ENCODE measurements at places on chromosomes 4 and X.
A peak's percentile ranks its signal among the peaks of the same experiment; 100 is the strongest.

DNA sequence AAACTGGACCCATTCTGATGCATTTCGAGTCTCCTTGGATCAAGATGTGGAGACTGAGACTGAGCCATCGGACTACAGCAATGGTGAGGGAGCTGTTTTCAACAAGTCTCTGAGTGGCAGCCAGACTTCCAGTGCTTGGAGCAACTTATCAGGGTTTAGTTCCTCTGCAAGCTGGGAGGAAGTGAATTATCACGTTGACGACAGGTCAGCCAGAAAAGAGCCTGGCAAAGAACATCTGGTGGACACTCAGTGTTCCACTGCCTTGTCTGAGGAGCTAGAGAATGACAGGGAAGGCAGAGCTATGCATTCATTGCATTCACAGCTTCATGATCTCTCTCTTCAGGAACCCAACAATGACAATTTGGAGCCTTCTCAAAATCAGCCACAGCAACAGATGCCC, 84.8 kb downstream of the NEUROG2 start:
- no peak for DNase-seq

GRCh38 chr4:115972967-115973366, 859.5 kb upstream of the NDST4 start:
- DNase-seq: no peak

DNA sequence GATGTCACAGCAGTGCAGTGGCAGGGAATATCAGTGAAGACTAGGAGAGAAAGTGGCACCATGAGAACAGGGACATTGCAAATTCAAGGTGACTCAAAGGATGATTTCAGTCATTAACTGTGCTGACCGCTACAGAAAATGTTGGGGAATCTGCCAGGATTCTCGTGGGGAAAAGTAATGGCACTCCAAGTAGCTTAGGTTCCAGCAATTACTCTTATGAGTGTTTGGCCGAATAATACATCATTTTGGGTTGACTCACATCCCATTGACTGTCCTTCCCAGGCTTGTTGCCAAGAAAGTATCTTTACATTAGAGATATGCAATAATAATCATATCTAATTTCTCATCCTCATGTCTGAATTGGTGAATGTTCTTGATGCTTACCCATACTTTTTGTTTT, 1411.1 kb upstream of the PCDH7 start:
- DNase-seq: no peak

GRCh38 chr4:183374950-183375555, 52.8 kb upstream of the CLDN24 start:
- no peak for DNase-seq

DNA sequence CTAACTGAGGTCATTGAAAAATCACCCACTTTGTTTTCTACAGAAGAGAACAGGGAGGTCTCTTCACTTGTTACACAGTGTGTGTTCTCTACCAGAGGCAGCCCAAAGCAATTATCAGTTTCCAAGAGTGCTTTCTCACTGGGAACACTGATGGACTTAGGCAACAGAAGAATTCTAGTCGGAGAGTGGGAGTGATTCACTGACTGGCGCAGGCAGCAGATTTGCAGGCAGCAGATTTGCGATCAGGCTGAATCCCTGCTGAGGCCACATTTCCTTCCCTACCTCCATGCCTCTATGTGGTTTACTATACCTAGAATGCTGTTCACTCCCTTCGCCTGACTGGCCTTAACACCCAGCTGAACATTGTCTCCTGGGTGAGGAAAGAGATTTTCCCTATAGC, 6.6 kb downstream of the OCIAD2 start:
- no peak for DNase-seq

DNA sequence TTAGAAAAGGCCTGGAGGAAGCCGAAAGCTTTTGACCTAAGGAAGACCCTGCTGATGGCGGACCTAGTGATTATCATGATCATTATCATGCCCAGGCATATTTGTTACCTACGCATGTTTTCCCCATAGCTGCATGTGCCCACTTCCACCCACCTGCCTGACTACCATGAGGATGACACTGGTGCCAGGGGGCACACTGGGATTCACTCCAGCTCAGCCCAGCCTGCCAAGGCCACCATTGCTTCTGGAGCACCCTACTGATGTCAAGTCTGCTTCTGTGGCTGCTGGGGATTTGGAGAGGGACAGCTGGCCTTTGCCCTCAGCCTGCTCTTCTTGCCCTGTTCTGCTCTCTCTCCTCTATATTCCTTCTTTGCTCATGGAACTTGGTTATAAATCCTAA, 124.7 kb upstream of the NALF2 start:
- no peak for DNase-seq

DNA sequence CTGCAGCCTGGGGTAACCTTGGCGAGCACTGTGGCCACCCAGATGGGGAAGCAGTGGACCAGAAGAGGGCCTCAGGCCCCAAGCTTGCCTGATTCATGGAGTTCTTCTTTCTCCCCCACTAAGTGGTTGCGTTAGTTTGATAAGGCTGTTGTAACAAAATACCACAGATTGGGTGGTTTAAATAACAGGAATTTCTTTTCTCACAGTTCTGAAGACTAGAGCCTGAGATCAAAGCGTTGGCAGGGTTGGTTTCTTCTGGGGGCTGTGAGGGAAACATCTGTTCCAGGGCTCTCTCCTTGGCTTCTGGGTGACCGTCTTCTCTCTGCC, 105.7 kb upstream of the GATB start:
- no peak for DNase-seq

DNA sequence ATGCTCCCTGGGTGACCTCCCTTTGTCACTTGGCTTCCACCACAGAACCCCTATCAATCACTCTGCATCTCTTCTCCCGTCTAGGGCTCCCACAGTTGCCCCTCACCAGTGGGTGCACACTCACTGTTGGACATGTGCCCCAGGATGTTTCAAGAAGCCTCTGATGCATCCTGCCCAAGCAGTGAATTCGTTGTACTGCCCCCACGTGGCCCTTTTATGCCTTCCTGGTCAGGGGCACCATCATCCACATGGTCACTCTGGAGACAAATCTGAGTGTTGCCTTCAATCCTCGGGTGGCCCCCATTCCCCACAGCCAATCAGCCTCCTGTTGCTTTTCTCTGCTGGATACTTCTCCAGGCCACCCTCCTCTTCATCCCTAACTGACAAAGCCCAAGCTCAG, 12.2 kb downstream of the ITIH6 start:
- no peak for DNase-seq

- DNase-seq: no peak
Observed at GRCh38 chr4:159010563-159011260, 92.2 kb upstream of the RAPGEF2 start.

DNA sequence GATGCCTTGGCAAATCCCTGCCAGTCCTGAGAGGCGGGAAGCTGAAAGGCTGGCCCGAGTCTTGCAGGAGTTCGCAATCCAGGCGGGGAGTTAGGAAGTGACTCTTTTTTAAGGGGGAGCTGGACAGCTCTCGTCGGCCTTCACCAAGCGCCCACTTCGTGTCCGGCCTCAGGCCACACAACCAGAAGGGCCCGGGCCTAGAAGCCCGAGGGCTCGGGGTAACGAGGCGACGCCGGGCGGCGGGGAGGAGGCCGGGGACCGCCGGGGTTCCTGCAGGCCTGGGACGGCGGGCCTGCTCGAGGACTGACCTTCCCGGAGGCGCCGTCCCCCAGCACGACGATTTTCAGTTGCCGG, 395 bp downstream of the RAB28 start:
- DNase-seq: peak; percentile 24

GRCh38 chrX:91435395-91435794, 756 bp downstream of the PABPC5 start:
- DNase-seq: no peak

GRCh38 chrX:15718283-15718970, 19.6 kb upstream of the CA5B start:
- no peak for DNase-seq

- DNase-seq: no peak
Observed at GRCh38 chr4:25938787-25939186, 24.8 kb downstream of the SMIM20 start.

DNA sequence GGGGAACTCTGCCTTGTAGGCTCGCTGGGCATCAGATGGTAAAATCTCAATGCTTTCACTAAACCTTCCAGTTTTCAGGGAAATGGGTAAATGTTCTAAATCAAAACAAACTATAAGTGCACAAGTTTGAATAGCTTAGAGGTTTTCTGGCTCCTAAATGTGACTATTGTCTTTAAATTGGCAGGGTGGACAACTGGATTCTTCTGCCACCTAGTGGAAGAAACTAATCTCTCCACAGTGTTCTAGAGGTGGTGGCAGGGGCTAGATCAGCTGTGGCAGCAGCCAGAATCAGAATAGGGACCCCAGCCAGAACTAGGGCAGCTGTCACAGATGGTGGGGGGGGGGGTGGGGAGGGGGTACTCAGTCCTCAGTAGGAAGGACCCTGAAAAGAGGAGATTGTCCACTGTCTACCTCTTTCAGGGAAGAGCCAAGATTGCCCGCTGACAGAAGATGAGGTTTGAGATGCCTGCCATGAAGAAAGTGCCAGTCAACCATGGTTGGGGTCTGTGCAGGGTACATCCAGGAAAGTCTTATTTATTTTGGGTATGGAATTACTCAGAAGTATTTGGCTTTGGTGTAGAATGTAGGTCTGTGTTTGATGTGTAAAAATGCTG, 201.4 kb downstream of the CCNG2 start:
- DNase-seq: peak; percentile 5

DNA sequence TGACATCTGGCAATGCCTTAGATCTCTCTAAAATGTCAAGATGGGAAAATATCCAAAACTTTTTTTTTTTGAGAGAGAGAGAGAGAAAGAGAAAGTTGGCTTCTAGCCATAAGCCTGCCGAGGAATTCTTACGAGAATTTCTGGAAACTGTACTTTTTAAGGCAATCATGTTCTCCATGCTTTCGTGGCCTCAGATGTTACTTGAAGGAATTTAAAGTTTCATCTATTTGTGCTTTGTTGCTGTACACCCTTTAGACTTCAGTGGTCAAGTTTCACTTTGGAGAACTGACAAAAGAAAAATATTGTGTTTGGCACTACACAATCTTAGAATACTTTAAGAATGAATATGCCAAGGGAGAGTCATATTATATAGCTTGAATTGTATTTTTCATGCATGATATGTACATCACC, 53.9 kb downstream of the FAT4 start:
- DNase-seq: no peak

DNA sequence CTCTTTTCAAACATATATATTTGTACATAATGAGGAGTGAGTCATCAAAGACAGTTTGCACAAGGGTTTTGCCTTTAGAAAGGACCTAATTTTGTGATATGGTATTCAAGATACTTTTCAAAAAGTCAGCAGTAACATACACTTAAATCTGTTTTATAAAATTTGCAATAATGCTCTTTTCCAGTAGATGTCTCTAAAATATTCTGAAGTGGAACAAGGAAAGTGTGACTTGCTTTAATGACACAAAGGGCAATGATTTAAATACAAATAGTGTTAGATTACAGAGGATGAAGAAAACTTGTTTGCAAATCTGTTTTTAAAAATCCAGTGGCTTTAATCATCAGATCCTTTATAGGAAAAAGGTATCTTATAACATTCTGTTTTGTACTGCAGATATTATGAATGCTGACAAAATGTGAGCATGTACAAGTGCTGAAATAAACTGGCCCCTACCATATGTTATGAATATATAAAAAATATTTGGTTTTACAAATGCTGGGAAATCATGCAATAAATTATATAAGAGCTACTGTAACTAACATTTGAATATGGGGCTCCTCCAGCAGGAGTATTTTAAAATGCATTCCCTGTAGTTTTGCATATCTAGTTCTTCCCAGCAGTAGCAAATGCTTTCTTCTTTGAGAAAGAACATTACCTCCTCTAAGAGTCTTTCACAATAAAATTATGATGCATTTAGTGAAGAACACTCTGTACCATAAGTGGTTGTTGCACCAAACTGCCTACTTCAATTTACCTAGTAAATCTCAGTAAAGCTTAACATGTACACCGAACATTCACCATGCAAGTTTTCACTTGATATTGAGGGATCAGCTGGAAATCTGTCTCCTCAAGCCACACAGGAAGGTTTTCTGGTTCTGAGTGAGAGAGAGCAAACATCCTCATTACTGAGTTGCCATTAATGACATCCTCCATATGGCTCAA, 20.2 kb downstream of the MMRN1 start:
- DNase-seq: no peak

GRCh38 chrX:72258174-72258573, 18.9 kb downstream of the RPS4X start:
- DNase-seq: no peak

DNA sequence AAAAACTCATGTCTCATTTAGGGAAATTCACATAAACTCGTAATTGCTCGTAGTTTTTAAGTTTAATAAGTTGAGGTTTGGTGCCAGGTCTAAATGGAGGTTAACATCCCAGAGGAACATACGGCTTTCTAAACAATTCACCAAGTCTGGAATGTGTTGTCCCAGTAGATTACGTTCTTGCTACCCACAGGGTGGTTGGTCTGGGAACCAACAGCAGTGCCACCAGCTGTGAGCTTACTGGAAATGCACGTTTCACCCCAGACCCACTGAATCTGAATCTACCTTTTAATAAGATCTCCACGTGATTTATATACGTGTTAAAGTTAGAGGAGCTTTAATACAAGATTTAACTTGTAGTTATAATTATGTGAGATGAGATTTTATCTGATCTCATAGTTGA, 134.3 kb downstream of the BMPR1B start:
- no peak for DNase-seq

- DNase-seq: no peak
Observed at GRCh38 chr4:184349283-184350039, 124.9 kb downstream of the IRF2 start.

DNA sequence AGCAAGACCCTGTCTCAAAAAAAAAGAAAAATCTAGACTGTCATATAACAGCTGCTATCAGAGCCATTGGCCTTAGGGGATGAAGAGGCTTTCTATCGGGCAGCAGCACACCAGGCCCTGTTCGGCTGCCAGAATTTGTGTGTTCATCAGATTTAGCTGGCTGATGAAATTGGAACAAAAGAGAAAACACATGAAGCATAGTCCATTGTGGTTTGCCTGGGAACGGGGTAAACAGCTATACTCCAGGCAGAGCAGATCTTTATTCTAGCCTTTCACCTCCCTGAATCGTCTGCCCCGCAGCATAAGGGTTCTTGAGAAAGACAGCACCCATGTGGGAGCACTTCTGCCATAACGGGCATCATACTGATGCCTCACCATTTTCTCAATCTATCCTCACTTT, 11.6 kb downstream of the TKTL1 start:
- no peak for DNase-seq

DNA sequence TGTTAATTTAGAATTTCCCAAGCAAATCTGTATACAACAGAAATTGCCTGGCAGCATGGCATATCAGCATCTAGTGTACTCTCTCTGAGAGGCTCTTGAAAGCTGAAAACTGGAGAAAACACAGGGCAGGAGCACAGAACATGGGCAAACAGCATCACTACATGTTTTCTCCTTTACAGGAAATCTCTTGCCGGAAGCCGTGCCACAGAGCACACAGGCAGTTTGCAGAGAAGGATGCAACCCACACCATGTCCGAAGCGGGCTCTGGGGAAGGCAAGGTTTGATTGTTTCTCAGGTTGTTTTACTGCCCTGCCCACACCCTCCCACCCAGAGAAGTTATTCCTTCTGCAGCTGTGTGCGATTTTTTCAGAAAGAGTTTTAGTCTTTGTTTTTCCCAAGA, 41.1 kb upstream of the FAM9C start:
- peak; percentile 66 for DNase-seq

DNA sequence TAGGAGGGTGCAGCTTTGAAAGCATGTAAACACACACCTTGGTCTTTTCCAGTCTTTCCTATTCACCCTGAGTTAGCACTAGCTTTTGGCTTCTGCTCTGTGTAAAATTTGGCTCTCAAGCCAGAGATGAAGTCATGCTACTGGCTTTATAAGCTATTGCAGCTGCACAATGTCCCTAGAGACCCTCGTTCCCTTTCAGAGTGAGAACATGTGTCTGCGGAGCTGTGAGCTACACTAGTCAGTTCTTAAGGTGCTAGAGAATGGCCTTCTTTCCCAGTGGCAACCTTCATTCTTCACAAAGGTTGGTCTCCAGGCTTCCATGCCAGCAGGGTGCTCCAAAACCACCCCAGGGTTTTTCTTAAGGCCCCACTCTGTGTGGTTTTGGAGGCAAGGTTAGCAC, 199.1 kb downstream of the SPATA18 start:
- DNase-seq: no peak

Measured in CD4-positive, alpha-beta T cell treated with Interleukin-12 subunit alpha and Interleukin-12 subunit beta, for 1 hour (primary cell).